ENCODE measurements at places on chromosomes 12 and 14. TPM values are rescaled to one million over a fixed set of nuclear protein-coding genes. Genes with fewer than 3 reads are reported as not detected.

- no peak for DNase-seq
These were observed 107.5 kb upstream of the PARP11 start for GRCh38 chr12:3980504-3981272.

DNA sequence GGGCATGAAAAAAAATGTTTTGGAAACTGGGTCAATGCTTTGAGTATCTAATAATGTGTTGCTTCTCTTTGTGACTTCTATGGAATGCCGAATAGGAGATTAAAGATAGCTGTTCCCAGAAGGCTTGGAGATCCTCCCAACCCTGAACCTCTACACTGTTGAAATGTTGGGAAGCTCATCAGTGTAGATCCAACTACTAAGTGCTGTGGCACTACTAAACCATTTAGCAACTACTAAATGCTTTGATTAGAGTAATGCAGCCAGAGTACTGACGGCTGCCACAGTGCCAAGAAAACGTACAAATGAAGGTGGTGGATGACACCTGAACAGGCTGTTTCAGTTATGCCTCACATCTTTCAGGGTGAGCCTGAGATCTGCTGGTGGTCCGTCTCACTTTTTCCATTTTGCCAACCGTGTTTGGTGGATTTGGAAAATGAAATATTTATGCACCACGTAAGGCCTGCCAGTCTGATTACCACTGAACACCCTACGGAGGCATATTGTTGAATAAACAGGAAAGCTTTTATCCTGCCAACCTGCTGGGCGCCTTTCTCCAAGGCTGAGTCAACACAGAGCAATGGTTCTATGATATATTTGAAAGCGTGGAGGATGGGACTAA is 938.0 kb upstream of the FLRT2 start:
- no peak for DNase-seq

THAP2 gene
- total RNA-seq, result 5.7 TPM

- no peak for DNase-seq
These were observed 1.5 kb upstream of the TSPAN8 start for GRCh38 chr12:71159264-71159663.

- no peak for DNase-seq
These were observed 4.8 kb downstream of the TNFAIP2 start for GRCh38 chr14:103127861-103128598.

- peak; percentile 99 for DNase-seq
These were observed 7.0 kb upstream of the TDRD9 start for GRCh38 chr14:103920981-103921854.

Measured in activated CD4-positive, alpha-beta T cell treated with anti-CD3 and anti-CD28 coated beads, Interleukin-2, amount 10 ng/mL, durations not matched to agents 24 days and 14 days (primary cell).